ENCODE measurements at places on chromosomes 13 and 19.

- no peak for DNase-seq
These were observed 2.3 kb downstream of the ENOX1 start for GRCh38 chr13:43784496-43784895.

GRCh38 chr13:47004027-47004426, 107.2 kb upstream of the HTR2A start:
- no peak for DNase-seq

DNA sequence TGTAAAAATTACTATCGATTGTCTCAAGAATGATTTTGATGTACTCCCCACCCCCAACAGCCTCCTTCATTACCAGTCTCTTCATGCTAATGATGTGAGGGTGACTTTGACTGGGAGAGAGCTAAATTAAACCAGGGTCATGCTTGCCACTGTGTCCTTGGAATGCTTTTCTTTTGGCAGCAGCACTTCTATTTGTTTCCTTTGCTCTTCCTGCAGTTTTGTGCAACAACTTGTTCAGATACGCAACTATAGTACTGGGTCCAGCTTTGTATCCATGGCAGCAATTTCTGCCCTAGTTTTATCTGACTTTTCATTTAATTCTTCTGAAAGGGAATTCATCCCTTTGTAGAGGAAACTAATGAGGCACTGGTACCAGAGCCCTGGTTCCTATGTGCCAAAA, 2792.1 kb downstream of the PCDH9 start:
- no peak for DNase-seq

DNA sequence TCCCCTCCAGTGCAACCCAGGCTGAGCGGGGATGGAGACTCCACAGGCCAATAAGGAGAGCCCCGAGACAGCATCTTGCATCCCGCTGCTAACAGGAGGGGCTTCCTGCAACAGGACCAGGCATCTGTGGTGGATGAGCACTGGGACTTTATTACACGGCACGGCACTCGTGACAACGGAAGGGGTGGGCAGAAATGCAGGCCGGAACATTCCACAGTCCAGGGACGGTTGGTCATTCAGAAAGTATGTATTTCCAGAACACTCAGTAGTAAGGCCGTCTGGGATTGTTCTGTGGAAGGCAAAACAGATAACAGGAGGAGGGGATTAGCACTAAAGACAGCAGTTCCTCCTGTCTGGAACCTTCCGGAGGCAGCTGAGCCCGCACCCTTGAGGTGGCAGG, 3.3 kb upstream of the TM6SF2 start:
- no peak for DNase-seq

GRCh38 chr19:16191216-16191908, 6.2 kb downstream of the FAM32A start:
- DNase-seq: no peak

DNA sequence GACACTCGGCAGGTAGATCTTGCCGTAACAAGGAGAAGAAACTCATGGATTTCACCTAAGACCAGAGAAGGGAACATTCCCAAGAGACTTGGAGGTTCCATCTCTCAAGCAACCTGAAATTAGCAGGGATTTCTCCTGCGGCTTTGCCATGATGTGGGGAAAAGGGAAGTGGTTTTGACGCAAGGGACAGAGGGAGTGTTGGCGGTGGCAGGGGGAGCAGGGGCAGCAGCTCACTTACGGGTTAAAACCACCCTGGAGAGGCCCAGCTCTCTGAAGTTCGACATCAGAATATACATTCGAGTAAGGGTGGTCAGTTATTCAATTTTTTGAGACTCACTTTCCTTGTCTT, 76.1 kb upstream of the POMP start:
- DNase-seq: no peak

GRCh38 chr19:5951338-5951861, 26.5 kb downstream of the RANBP3 start:
- peak; percentile 71 for DNase-seq

GRCh38 chr19:31648347-31648746, 299.1 kb upstream of the TSHZ3 start:
- no peak for DNase-seq

DNA sequence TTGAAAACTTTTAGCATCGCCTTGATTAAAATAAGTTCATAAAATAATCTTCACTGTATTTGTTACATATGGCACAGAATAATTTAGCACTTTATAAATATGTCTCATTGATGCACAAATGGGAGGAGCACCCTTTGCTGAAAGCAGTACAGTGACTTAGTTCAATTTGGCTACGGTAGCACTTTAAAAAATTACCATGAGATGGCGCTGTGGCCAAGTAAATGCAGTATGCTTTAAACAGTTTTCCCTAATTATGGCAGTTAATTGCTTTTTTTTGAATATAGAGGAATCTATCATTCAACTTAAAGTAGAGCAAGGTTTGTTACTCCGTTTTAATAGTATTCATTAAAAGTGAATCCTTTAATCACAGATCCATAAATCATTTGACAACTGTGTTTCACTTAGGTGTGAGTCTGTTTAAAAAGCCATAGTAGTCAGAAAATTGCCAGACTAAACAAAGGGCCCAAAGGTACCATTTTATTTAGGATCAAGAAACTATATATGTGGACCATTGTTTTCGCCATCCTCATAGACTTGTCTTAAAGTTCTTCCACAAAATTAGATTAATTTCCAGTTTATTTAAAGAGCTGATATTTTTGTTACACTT, 34.7 kb upstream of the ESD start:
- no peak for DNase-seq

GRCh38 chr13:26980099-26981031, 191.2 kb downstream of the USP12 start:
- no peak for DNase-seq

- peak; percentile 88 for DNase-seq
These were observed 27.6 kb downstream of the ZNF607 start for GRCh38 chr19:37691881-37692504.

DNA sequence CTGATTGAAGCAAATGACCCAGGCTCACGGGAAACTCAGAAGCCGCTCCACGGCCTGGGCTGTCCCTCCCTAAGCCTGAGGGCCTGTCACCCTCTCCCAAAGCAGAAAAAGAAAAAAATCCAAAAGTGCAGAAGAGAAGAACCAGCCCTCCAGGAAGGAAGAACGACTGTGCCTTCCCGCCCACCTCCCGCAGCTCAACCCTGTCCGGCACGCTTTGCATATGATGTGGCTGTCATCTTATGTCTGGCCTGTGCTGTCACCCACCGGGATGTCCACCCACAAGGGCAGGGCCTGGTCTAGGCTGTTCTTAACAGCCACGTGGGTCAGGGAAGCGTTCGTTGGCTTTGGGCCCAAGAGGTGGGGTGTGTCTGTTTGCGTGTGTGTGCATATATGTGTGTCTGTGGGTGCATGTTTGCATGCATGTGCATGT, 13.7 kb downstream of the ZBTB7A start:
- no peak for DNase-seq

DNA sequence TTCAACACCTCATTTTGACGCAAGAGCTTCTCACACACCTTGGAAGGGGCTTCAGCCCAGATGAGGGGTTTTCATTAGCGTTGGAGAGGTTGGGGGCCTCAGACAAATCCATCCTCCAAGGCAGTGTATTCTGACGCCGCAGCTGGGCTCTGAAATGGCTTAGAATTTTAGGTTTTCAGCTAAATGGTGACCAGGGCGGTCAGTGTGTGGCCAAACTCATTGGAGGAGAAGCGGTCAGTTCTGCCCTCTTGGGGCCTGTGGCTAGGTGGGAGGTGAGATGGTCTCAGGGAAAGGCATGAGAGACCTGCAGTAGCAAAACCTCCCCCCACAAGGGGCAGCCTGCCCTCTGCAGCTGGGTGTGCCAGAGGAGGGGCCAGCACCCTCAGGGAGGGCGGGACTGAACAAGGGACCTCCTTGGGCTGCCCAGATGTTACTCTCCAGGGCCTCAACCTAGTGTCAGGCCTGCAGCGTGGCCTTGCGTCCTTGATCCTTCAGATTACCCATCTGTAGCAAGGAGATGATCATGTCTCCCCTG, 155.8 kb downstream of the URI1 start:
- DNase-seq: no peak

DNA sequence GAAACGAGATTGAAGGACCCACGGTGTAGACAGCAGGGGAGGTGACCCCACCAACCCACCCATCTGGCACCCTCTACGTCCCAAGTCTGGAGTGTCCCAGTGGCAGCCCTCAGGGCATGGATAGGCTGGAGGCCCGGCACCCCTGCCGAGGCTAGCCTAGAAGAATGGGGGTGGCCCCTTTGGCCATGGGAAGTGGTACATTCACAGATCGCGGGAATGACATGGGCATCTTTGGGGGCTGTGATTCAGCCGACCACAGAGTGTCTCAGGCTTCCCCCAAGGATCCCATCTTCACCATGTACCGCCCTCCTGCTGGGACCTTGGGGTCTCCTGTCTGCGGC, 11.3 kb upstream of the MKNK2 start:
- DNase-seq: no peak

DNA sequence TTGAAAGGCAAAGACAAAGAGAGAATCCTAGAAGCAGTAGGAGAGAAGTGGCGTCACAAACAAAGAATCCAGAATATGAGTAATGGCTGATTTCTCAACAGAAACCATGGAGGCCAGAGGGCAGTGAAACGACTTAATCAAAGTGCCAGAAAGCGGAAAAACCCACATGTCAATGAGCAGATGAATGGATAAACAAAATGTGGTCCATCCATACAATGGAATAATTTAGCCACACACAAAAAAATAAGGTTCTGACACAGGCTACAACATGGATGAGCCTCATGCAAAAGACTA, 52.2 kb upstream of the RANBP3 start:
- DNase-seq: no peak

DNA sequence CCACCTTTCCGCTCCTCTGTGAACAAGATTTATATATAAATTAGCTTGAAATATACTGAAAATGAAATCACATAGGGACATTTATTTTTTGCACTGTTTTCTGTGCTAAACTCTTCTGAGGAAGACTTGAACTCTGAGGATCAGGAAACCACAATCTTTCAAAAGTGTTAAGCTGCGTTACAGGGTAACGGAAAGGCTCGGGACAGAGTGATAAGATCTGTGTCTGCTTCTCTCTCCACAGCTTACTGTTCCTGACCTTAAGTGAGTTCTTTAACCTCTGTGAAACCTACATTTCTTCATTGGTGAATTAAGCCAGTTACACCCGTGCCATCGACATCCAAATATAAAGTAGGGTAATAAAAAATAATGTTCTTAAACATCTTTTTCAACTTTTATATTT, 38.9 kb downstream of the DACH1 start:
- no peak for DNase-seq

DNA sequence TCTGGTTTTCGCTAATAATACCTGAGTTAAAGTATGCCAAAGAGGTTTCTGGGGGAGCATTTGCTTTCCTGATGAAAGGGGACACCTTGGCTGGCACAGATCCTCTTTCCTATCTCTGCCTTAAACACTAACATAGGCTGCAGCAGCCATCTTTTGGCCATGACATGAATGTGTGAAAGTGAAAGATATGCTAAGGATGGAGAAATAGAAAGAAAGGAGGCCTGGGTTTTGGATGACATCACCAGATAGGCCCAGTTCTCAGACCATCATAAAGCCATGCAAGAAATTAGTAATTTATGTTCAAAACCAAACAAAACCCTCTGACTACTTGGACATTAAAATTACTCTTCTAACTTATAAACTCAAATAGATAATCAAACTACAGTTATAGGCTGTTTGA, 279.7 kb downstream of the COG6 start:
- no peak for DNase-seq

GRCh38 chr19:1261538-1261797, 7.7 kb upstream of the CIRBP start:
- peak; percentile 71 for DNase-seq

- no peak for DNase-seq
These were observed at the start of gene RGS9BP for GRCh38 chr19:32675720-32676185. Gene RGS9BP (plus strand): TSS chr19:32675848. CDS start chr19:32676264, 416 bp downstream.

DNA sequence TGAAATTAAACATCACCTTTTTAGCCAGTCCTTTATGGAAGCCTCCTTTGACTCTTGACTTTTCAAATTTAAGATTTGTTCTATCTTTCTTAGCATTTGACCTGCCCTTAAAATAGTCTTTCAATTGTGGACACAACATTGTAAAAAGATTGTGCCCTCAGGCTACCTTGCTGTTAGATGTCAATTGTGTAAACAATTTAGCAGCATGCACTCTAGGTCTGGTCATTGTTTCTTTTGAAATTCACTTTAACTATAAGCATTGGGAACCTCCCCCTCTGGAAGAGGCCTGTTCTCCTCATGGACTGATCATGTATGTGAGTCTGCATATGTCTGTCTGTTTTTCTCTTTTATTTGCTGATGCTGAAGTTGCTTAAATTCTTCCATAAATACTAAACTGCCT, 31.5 kb upstream of the PABPC3 start:
- no peak for DNase-seq

GRCh38 chr13:48686636-48687210, 33.0 kb downstream of the CYSLTR2 start:
- DNase-seq: no peak

GRCh38 chr13:66036024-66036614, 1194.0 kb downstream of the PCDH9 start:
- DNase-seq: no peak

DNA sequence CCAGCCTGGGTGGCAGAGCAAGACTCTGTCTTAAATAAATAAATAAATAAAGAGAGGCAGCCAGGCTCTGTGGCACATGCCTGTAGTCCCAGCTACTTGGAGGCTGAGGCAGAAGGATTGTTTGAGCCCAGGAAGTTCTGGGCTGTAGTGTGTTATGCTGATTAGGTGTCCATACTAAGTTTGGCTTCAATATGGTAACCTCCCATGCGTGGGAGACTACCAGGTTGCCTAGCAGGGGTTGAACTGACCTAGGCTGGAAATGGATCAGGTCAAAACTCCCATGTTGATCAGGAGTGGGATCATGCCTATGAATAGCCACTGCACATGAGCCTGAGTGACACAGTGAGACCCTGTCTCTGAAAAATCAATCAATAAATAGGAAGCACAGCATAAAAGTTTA, 4.0 kb upstream of the SNRNP70 start:
- DNase-seq: no peak

DNA sequence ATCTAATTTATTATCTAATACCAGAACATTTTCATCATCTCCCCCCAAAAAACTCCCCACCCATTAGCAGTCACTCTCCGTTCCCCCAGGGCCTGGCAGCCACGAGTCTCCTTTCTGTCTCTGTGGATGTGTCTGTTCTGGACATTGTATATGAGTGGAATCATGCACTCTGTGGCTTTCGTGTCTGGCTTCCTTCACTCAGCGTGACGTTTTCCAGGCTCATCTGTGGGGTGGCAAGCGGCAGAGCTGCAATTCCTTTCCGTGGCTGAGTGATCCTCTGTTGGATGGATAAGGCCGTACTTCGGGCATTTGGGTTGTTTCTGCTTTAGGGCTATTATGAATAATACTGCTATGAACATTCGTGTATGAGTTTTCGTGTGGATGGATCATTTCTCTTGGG, 3.1 kb downstream of the AP2S1 start:
- no peak for DNase-seq
